ENCODE measurements at places on chromosomes 16 and 17. TPM values are rescaled to one million over a fixed set of nuclear protein-coding genes. Genes with fewer than 3 reads are reported as not detected.

TERB1 gene
- total RNA-seq, result not detected

- no peak for DNase-seq
Measured at GRCh38 chr16:89393738-89394406, 96.5 kb downstream of the ANKRD11 start.

TMC5 gene
- 2.3 TPM for total RNA-seq

TRPV3 gene
- 8.9 TPM for total RNA-seq

GRCh38 chr17:11948789-11949188, 48.5 kb downstream of the ZNF18 start:
- no peak for DNase-seq

MSRB1 gene
- 27.6 TPM for total RNA-seq

DNA sequence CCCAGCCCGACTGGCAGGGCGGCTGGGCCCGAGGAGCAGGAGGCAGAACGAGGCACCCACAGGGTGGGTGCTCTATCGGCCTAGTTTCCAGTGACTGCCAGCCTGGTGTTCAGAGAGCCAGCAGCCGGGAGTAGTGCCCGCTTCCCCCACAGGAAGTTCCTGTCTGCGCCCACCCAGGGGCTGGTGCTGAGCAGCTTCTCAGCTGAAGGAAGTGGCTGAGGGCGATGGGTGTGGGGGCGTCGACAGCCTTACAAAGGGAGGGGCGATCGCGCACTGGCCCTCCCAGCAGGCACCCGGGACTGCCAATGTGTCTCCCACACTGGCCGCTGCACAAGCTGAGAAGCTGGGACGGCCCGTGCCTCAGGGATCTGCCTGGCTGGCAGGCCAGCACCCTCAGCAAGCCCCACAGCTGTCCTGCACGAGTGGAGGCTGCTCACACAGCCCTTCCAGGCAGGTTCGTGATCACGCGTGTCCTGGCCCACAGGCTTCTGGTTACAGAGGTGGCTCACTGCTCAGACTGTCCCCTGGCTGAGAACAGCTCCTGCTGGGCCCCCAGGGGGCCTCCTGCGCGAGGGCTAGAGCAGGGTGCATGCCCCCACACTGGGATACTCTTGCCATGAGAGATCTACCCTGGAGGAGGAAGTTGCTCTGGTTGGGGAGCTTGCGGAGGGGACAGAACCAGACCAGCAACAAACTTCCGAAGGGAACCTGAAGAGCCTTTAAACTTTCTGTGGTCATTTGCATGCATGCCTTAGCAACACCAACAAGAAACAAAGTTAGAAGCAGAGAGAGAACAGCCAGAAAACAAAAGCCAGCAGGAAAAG, 2.5 kb downstream of the RNF166 start:
- no peak for DNase-seq

GRCh38 chr17:302300-302698, 50.3 kb downstream of the RPH3AL start:
- DNase-seq, result no peak

GRCh38 chr17:72053036-72053435, 67.8 kb upstream of the SOX9 start:
- no peak for DNase-seq

XYLT1 gene
- total RNA-seq, result 12.8 TPM

DNA sequence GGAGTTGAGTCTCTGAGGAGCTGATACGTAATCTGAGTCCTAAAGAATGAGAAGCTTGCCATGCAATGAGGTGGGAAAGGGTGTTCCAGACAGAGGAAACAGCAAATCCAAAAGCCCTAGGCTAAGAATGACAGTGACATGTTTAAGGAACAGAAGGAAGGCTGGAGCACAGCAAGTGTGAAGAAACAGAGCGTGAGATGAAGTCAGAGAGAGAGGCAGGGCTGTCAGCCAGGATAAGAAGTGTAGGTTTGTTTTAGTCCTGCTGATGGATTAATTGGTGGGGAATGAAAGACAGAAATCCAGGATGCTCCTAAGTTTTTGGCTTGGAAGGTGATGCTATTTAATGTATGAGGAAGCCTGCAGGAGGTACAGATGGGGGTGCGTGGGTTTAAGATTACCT, 14.5 kb downstream of the MMP28 start:
- no peak for DNase-seq

MMP28 gene
- not detected for total RNA-seq

DNA sequence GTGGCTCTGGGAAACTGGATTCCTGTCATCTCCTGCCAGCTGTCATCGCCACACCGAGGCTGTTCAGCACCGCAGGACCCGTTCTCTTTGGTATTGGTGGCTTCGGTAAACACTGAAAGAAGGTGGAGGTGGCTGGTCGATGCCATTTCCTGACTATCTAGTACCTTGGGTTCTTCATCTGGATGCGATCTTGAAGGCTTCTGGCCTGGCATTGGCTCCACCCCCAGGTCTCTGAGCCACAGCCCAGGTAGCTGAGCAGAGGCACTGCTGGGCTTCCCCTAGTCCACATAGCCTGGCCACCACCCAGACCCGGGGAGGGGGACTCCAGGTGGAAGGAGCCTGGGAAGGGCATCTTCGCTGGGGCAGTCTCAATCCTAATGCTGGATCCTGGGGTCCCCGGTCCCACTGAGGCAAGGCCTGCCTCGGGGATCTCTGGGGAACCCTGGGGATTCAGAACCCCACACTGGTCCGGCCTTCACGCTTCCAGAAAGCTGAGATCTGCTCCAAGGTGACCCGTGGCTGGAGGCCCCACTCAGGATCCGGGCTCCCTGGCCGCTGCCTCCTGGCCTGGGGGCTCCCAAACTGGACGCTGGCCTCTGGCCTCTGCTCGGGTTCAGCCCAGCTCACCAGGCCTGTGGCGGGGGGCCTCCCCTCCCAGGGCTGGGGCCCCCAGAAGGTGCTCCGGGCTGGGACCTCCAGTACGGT, 1.8 kb downstream of the C16orf54 start:
- DNase-seq, result no peak

GRCh38 chr16:60991886-60992285, 1044.4 kb downstream of the CDH8 start:
- no peak for DNase-seq

PERCC1 gene
- 2.1 TPM for total RNA-seq

- DNase-seq, result no peak
Measured at GRCh38 chr17:40355804-40356758, 8.5 kb downstream of the GJD3 start.

GRCh38 chr16:85216522-85217375, 104.5 kb upstream of the CIBAR2 start:
- DNase-seq, result no peak

DNA sequence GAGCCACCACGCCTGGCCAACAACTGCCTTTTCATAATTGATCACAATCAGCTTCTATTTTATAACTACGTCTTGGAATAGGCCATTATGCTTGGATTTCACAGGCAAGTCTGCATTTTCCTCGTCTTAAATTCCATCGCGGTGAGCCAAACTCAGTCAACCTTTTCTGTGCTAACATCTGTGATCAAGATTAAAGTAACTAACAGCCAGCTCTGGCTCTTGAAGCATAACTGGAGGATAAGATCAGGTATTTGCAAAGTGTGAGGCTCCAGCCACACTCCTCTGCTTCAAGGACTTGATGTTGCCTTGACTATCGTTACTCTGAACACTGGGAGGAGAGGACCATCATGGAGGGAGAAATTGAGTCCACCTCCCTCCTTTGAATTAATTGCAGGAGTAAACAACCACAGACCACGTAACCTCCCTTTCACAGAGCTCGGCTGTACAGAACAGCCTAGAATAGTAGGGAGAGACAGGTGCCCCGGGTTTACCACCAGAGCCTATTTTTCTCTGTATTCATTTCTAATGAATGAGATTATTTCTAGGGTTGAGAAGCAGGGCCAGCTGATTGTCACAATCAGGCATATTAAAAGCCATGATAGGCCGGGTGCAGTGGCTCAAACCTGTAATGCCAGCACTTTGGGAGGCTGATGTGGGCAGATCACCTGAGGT, 143.0 kb downstream of the XYLT1 start:
- no peak for DNase-seq

HBZ gene
- total RNA-seq, result not detected

DNA sequence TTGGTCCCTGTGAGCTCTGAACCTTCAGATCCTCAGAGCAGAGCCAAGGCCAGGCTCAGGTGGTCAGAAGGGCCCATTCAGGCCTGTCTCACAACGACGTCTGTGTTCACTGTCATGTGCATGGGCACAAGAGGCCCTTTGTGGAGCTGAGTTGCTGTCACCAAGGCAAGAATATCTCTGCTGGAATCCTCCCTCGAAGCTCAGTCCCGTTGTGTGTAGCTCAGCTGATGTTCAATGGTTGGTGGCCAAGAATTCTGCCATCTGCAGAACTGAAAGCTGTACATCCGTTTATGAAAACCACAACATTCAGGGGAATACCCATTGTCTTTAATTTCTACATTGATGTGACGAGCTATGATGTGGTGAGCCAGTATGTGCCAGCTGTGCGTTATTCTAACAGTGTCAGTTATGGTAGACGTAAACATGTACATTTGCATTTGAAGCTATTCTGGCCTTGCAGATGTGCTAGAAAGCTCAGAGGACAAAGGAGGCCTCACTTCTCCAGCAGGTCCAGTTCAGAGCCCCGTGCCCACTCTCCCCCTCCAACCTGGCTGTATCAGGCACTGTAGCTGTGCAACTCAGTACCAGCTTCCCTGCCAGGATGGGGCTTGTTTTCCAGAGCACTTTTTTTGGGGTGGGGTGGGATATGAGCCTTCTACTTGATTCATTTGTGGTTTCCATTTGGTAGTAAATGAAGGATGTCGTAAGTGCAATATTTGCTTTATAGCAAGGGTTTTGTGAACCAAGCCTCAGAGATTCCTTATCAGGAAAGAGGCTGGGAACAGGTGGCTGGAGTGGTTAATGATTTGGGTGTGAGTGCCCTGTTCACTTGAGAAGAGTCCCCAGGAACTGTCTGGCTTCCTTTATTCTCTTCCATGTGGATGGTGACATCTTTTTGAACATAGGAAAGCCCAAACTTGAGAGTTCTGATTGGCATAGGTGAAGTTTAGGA, 56.1 kb downstream of the B9D1 start:
- peak; percentile 22 for DNase-seq

DNA sequence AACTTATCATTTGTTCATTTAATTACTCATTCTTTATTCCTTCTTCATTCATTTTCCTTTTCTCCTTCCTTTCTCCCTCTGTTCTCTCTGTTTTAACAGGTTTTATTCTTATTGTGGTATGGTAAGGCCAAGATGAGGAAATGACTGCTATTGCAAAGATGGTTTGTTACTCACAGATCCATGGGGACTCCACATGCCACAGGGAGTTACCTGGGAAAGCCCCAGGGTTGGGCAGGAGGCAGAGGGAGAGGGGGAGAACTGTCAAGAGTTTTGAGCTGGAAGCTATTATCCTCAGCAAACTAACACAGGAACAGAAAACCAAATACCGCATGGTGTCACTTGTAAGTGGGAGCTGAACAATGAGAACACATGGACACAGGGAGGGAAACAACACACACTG, 453.3 kb downstream of the WWOX start:
- DNase-seq, result no peak

ADAD2 gene
- total RNA-seq, result not detected

DNA sequence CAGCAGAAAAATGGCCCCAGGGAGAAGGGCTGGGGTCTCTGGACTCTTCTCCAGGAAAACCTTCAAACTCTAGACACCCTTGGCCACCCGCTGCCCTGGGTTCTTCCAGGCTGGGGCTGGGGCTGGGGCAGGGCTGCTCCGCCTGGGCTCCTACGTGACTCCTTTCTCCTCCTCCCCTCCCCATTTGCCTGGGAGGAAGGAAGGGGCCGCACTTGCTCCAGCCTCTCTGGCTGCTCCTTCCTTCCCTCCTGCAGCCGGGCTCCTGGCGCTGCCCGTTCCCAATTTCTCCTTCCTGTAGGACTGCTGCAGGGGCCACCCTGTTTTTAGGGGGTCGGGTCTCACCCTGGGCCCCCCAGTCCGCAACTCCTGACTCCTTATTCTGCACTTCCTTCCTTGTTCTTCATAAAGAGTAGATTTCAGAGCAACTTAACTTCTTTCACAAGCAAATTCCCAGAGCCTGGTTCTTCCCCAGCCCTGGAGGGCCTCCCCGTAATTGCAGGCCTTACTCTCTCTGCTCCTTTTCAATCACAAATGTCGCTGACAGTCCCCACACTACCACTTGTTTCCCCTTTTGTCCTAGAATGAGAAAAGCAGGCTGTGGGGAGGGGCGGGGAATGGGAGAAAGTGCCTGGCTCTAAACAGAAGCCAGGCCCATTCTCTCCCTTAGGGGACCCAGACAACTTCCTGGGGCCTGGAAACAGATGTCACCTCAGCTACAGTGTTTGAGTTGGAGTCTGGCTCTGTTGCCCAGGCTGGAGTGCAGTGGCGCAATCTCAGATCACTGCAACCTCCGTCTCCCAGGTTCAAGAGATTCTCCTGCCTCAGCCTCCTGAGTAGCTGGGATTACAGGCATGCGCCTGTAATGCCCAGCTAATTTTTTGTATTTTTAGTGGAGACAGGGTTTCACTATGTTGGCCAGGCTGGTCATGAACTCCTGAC, 137.8 kb downstream of the ENGASE start:
- DNase-seq, result no peak

DNA sequence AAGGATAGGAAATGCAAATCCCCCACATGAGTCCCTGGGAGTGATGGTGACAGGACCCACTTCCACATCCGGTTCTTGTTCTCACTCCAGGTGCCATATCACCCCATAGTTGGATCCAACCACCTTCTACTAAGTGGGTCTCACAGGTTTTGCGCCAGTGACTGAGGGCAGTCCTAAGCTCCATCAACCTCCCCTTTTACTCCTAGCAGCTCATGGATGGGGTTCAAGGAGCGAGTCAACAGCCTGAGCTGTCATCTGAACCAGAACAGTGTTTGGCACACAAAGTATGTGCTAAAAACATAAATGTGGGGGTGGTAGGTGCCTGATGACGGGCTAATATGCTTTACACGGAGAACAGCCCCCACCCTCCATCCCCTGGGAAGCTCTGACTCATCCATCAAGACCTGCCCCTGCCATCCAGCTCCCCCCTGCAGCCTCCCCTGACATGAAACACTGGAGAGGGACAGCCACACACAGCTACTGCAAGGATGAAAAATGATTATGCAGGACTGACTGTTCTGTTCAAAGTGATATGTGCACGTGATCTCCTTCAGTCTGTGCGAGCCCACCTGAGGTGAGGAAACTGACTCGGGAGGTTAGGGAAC, 143.2 kb upstream of the CDH5 start:
- no peak for DNase-seq

P2RX5 gene
- total RNA-seq, result 0.66 TPM

NRN1L gene
- not detected for total RNA-seq

GRCh38 chr17:38550661-38551060, 55.1 kb downstream of the SRCIN1 start:
- no peak for DNase-seq

- DNase-seq, result no peak
Measured at GRCh38 chr17:29126268-29126930, 53.8 kb downstream of the MYO18A start.

Measured in Caco-2 (cell line).